Effector memory CD4-positive, alpha-beta T cell (primary cell): ENCODE measurements at places on chromosomes 4 and X.

- no peak for DNase-seq
These were observed 84.6 kb downstream of the FBXO8 start for GRCh38 chr4:174198828-174199227.

- no peak for DNase-seq
These were observed 111.5 kb downstream of the POLA1 start for GRCh38 chrX:24805201-24805600.

- no peak for DNase-seq
These were observed 973.0 kb upstream of the SLIT2 start for GRCh38 chr4:19278665-19279064.

- DNase-seq = peak; percentile 40
These were observed 7.5 kb downstream of the SEPTIN6 start for GRCh38 chrX:119685225-119686066.

- no peak for DNase-seq
These were observed 67.4 kb downstream of the ZNF827 start for GRCh38 chr4:145871209-145871608.

GRCh38 chrX:19814778-19815177, 72.6 kb downstream of the SH3KBP1 start:
- DNase-seq = no peak

GRCh38 chr4:149997881-149998421, 80.3 kb upstream of the DCLK2 start:
- no peak for DNase-seq

GRCh38 chrX:49661881-49662280, 33.9 kb downstream of the PAGE1 start:
- DNase-seq = no peak

- DNase-seq = no peak
These were observed 188.2 kb downstream of the SPCS3 start for GRCh38 chr4:176507845-176508533.

DNA sequence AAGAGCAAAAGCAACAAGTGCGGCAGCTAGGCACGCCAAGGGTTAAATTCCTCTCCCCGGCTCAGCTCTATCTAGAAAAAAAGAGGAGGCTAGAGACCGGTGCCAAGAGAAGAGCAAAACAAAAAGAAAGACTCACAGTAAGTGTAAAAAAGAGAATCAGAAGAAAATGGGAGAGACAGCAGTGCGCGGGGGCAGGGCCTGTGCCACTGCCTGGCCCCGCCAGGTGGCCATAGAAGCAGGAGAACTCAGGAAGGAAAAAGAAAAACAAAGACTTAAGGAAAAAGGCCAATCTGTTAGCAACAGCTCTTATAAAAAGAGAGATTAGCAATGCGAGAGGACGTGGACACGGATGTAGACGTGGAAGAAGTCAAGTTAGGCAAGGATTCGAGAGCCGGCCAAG, 3.2 kb downstream of the ACOX3 start:
- DNase-seq = no peak

GRCh38 chrX:29143356-29143755, 556.1 kb downstream of the IL1RAPL1 start:
- no peak for DNase-seq

- no peak for DNase-seq
These were observed 294.4 kb downstream of the INPP4B start for GRCh38 chr4:142551517-142552305.

GRCh38 chr4:150098214-150098613, 20.0 kb downstream of the DCLK2 start:
- no peak for DNase-seq

- DNase-seq = no peak
These were observed 1.7 kb upstream of the METTL14 start for GRCh38 chr4:118683513-118683912.

- no peak for DNase-seq
These were observed 36.9 kb downstream of the EVC start for GRCh38 chr4:5747738-5748375.

GRCh38 chrX:153411255-153411987, at the start of gene ZFP92:
Gene ZFP92, plus strand, starts transcription at chrX:153411472. Its CDS starts 6,851 bp downstream, at chrX:153418323.
- no peak for DNase-seq

DNA sequence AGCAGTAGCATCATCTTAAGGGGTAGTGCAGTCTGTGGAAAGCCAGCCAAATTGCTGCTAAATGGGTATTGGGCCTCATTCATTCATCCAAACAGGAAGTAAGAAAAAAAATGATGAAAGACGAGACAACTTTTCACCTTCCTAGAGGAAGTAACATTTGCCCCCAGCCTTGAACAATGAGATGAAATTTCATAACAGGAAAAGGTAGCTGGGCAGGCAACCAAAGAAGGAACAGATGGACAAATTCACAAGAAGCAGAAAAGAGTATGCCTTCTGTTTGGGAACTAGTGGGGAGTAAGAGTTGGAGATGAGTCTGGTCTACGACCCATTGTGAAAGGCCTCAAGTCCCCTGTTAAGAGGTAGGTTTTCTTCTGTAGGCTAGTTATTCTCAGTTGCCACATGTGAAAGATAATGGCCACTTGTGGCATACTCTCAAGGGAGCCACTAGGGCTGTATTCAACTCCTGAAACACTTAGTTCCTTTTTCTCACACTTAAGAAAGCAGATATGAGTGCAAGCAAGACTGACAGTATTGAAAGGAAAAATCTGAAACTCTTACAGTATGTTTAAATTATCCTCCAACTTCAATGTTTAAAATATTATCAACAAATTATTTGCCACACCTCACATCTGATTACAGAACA, 190.4 kb downstream of the AR start:
- no peak for DNase-seq

DNA sequence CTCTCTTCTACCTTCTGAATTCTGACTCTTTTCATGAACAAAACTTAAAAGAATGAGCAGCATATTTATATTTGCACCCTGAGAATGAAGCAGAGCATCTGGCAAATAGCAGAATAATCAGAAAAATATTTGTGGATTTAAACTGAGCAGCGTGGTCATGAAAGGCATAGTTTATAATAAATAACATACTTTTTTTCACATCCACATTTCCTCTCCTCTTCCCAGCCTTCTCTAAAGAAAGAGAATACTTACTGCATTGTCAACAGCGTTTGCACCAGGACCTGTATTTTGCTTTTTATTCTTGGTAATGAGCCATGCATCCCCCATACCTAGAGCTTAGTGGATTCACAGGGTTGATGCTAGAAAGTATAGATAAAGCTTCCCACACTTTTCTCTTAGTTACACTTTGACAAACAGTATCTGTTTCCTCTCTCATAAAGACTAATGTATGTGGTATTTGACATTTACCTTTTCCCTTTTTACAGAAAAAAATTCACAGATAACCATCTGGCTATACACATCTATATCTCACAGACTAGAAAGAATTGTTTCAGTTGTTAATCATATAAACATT, 131.5 kb downstream of the PRSS12 start:
- DNase-seq = no peak

- no peak for DNase-seq
These were observed 13.8 kb upstream of the SMS start for GRCh38 chrX:21926527-21927278.

DNA sequence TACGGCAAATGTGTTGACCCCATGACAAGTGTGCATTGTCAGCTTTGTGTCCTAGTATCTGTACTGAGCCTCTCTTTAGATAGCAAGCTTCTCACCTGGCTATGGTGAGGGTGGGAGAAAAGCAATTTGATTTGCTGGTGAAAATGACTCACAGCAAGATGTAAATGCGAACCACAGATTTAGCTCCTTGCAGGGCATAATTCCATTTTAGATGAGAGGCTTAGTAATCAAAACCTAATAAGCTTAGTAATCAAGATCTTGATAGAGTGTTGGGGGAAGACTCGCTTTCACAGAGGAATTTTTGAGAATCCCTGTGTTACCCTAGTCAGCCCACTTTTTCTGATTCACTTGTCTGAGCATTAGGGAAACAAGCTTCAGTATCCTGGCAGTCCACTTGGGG, 7.7 kb upstream of the OCIAD2 start:
- no peak for DNase-seq

GRCh38 chr4:65651031-65651430, 19.3 kb downstream of the EPHA5 start:
- no peak for DNase-seq

DNA sequence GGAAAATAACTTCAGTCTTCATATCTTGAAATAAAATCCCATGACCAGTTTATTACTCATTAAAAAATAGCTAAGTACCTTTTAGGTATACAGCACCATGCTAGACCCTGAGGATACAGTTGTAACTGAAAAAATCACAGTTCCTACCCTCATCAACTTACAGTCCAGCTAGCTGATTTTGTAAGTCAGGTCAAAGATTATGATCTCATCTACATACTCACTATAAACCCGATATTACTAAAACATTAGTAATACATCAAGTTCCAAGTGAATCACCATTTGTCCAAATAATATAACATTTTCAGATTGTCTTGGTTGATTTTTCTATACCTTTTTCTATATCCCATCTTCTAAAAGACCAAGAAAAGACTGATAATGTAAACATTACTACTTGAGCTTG, 333.9 kb downstream of the INPP4B start:
- DNase-seq = no peak

DNA sequence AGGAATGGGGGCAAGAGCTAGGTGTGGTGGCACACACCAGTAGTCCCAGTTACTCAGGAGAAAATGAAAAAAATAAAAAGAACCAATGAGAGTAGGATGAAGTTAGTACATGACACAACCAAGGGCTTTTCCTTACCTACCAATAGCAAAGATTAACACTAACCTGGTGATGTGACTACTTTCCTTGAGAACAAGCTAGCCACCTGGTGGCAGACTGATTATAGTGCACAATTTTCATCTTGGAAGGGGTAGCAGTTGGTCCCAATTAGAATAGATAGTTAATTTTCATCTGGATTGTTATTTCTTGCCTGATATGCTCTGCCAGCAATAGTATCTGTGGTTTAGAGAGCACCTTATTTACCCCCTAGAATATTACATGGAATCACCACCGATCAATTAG, 1216.8 kb upstream of the PABPC4L start:
- no peak for DNase-seq

- DNase-seq = no peak
These were observed 11.3 kb upstream of the SMS start for GRCh38 chrX:21929209-21929608.

DNA sequence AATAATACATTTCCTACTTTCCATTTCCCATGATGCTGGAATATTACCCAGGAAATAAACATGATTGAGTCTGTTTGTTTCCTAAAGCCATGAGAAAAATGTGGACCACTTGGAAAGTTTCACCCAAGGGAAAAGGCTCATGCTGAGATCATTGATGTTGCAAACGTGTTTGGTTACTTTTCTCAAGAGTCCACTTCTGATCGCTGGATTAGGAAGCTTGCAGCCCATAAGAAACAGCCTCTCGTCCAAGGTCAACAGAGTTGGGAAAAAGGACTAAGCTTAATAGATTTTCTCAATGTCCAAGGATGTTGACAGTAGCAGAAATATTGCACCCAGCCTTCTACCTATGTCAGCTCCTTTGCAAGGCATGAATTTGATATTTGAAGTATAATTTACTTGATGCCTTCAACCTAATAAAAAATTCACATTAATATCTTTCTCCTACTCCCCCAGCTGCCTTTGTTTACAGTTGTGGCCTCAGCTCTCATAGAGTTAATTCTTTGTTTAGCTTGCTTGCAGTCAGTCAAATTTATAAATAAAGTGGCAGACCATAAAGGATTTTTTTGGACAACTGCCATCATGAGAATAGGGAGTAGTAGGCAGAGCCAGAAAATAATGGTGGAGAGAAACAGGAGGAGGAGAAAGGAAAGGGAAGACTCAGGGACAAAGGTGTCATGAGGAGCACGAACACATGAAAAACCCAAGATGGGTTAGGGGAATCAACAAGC, 65.6 kb upstream of the BLTP1 start:
- DNase-seq = no peak

DNA sequence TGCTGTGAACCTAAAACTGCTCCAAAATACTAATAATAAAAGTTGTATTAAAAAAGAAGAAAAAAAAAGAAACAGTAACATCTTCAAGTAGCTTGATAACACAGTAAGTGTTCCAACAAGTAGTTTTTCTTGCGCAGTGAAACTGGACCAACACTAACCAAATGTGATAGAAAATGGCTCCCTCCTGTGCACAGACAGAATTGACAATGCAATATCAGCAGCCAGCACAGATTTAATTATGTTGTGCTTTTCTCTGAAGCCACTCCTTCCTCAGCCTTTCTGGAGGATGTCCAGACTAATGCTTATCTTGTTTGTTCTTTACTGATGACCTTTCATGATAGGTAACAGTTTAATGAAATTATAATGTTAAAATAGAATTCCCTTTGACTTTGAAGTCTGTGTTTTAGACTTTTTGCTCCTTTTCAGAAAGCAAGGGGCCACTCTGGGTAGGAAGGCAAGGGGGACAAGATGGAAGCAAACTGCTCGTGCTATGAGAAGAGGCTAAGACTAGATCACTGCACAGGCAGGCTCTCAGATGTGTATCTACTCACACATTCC, 147.1 kb upstream of the RPL34 start:
- no peak for DNase-seq

GRCh38 chrX:154486396-154487207, at the start of gene UBL4A:
Gene UBL4A, minus strand, starts transcription at chrX:154486615. Its CDS starts 31 bp downstream, at chrX:154486584.
- peak; percentile 40 for DNase-seq

DNA sequence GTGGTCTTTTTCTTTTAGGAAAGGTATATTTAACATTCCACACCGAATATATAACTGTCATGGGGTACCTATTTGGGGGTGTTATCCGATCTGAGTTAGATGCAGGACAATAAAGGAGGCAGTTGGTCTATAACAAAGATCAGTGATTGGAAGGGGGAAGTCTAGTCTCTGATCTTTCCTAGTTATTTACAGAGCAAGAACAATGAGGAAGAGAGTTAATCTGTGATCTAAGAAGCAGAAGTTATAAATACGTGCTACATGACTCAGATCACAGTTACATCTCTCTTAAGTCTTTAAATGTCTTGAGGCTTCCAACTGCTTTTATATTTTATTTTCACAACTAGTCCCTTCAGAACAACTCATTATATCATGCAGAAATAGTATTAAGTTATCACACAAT, 33.2 kb upstream of the ARMCX4 start:
- DNase-seq = no peak

GRCh38 chr4:19987746-19988145, 264.0 kb upstream of the SLIT2 start:
- DNase-seq = no peak

- no peak for DNase-seq
These were observed 26.8 kb downstream of the AFAP1 start for GRCh38 chr4:7912826-7913225.

DNA sequence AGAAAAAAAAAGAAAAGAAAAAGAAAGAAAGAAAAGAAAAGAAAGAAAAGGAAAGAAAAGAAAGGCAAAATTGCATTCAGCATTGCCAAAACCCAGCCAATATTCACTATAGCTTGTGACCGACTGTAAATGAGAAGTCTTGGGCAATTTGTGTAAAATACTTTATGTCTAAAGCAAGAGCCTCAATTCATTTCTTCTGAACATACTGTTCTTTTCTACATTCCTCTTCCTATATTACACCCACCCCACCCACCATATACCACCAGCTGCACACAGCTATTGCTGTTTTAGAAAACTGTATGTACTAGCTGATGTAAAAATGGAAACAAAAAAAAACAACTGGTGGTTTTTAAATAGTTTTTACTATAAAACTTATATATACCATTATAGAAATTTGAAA, 156.9 kb upstream of the TTC29 start:
- DNase-seq = no peak

- DNase-seq = no peak
These were observed 20.6 kb downstream of the PHKA1 start for GRCh38 chrX:72693477-72693876.

GRCh38 chr4:39178706-39179105, 3.6 kb upstream of the WDR19 start:
- no peak for DNase-seq
